ENCODE measurements at places on chromosomes 6 and 20.

- DNase-seq = no peak
Observed at GRCh38 chr20:9583151-9583550, 68.8 kb downstream of the LAMP5 start.

DNA sequence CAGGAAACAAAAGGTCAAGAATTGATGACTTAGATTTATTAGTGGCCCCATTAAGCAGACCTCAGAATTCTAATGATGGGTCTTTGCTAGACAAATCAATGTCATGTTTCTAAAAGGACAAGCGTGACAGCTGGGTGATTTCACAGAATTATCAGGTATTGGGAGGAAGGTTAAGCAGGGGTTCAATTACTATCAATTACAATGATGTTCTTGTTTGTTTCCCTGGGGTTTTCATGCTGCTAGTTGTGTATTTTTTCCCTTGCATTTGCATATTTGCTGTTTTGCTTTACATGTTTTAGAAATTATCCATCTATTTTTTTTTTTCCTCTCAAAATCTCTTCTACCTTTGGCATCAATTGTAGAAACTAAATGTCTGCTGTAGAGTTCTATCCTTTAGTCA is 27.9 kb downstream of the GNAS start:
- no peak for DNase-seq

DNA sequence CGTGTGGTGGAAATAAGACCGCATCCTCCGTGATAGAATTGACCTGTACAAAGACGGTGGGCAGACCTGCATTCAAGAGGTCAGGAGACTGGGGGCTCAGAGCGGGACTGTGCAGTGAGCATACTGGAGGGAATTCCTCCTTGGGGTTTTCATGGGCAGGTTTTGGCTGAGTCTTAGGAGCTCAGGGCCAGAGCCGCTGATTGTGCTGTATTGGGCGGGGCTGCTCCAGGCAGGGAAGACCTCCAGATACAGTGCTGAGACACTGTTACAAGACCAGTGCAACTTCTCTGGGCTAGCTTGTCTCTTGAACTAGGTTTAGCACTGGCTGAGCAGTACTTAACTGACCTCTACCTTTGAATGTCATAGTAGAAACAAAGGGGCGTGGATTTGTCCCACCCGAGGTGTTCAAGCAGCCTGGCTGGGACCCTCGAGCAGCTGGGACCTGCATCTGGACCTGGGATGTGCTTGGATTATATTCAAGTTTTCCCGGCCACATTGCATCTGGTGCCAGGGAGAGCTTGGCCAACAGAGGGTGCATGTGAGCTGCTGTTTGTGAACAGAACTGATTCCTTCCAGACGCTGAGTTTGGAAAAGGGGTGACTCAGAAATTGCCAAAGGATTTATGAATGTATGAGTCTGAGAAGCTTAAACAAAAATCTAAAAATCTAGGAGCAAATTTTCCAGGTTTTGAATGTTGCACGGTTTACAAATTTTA is 33.4 kb upstream of the SLC22A1 start:
- no peak for DNase-seq

DNA sequence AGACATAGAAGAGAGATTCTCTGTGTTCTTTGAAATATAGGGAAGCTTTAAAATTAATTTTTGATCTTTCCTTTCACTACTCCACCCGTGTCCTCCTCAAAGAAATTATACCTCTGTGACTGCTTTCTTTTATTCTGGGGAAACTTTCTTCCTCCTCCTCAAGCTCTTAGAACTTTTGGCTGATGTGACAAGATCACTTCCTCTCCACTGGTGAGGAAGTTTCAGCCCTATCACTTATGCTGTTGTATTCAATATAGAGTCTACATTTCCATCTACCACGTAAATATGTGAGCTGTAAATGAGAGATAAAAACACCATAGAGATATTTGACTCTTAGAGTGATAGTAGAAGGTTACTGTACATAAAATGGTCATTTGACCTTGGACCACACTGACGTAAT is 141.9 kb upstream of the SASH1 start:
- DNase-seq = no peak

DNA sequence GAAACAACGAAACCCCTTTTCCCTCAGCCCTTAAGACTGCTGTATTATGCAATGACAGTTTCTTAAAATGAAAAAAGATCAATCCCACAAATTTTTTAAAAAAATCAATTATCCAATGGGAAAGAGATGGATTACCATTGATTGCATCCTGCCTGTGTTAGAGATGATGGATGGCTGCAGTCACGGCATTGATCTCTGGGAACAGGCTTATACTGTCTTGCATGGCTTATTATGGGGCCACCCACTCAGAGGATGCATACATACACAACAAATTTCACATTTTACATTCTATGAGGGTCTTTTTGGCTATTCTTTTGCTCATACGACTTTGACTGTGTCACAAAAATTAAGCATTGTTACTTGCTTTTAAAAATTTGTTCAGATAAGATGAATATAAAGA is 724.3 kb downstream of the HDGFL1 start:
- DNase-seq = no peak

DNA sequence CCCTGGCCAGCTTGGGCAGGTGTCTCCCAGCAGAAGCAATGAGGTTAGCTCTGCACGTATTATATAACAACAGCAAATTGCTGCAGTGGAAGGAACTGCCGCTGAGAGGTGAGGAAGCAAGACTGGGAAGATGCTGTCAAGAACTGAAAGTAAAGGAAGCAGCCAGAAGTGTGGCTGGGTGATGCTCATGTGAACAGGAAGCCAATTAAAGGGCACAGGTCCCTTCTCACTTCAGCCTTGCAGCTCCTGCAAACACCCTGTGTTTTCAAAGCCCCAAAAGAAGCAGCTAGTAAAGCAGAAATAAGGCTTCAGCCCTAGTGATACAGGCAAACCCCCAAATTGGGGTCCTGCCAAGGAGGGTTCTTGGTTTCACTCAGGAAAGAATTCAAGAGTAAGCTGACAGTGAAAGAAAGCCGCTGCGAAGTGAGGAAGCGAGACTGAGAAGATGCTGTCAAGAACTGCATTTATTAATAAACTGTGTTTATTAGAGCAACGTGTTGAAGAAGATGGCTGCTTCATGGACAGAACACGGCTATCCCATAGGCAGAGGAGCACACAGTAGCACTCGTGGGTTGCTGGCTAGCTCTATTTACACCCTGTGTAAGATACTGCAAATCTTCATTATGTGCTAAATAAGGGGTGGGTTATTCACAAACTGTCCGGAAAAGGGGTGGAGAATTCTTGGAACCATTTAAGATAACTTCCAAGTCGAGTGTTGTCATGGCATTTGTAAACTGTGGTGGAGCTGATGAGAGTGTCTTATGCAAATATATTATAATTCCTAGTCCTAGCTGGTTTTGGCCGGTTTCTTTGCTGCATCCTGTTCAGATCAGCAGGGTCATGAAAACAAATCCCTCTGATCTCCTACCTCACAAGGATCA is 152.2 kb downstream of the LINC00237 start:
- DNase-seq = no peak

DNA sequence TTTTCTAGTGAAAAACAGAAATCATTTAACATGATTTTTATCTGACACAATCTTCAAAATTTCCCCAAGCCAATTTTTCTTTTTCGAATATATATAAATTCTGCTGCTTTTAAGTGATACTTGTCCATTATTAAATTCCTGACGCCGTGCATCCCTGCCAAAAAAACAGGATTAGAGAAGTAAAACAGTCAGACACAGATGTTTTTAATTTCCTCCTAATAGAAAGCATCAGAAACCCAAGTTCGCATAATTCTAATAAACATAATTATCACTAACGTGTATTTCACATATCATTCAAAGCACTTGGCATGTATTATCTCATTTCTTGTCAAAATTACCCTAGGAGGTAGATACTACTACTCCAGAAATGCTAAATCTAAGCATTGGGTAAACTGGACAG is 179.5 kb downstream of the ZFP64 start:
- DNase-seq = no peak

- DNase-seq = no peak
Observed at GRCh38 chr6:46377209-46377608, 114.0 kb downstream of the RCAN2 start.

DNA sequence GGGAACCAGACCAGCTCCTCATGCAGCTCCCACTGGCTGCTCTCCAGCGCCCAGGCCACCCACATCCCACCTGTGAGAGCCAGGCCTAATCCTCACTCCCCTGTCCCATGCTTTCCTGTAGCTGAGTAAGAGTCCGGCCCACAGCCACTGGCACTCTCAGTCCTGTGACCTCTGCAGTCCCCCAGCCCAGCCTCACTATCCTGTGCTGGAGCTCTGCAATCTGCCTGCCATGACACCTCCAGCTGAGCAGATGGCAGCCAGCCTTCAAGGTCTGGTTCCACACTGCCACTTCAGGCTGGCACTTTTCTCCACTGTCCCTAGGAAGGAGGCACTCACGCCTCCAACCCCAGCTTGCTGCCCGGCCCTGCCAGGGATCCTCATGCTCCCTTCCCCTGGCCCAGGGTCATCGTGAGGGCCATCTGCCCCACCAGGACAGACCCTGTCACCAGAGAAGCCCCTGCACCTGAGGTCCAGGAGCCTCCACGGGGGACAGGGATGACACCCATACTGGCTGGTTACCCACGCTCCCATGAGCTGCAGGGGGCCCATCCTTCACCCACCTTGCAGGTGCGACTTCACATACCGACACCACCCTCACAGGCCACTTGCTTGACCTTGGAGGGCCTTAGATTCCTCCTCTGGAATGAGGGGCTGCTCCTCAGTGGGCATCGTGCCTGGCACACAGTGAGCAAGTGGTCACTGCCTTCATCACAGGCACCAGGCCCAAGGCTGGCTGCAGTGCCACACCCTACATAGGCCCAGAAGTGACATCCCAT is 100.1 kb downstream of the ASXL1 start:
- no peak for DNase-seq

- DNase-seq = no peak
Observed at GRCh38 chr6:26232940-26233648, 131.9 kb upstream of the BTN3A2 start.

GRCh38 chr20:58010186-58010585 is 218.3 kb downstream of the ANKRD60 start:
- DNase-seq = no peak

DNA sequence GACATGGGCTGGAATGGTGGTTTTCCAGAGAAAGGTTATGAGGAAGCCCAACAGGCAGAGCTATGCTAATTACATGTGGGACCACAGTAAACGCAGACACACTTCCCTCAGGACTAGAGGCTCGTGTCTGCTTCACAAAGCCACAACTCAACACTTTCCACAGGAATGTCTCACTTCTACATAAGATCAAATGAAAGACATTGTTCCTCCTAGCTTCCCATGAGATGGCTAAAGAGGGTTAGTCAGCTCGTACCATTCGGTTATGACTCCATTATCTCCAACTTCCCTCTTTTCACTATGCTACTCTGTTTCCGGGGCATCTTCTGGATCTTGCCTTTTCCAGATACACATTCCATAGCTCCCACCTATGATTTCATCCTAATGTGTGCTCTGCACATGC is 29.1 kb upstream of the ZC3H12D start:
- DNase-seq = no peak

GRCh38 chr6:31979238-31979898 is 2.5 kb upstream of the C4A start:
- DNase-seq = no peak

DNA sequence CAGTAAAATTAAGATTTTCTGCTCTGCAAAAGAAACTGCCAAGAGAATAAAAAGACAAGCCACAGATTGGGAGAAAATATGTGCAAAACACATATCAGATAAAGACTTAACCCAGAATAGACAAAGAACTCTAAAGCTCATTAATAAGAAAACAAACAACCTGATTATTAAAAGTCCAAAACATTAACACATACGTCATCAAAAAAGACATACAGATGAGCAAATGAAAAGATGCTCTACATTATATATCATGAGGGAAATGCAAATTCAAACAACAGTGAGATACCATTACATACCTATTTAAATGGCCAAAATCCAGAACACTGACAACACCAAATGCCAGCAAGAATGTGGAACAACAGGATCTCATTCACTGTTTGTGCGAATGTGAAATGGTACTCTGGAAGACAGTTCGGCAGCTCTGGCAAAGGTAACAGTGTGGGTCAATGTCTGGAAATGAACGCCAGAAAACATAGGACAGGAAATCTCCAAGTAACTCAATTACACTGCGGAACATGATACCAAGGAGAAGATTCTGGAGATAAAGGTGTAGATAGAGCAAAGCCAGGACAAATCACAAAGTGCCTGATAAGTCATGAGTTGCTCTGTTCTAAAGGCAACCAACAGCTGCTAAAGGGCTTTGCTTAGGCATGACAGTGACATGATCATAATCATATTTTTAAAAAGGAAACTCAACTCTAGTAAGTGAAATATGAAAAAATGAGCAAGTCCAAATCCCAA is 96.8 kb downstream of the PDE10A start:
- DNase-seq = no peak

DNA sequence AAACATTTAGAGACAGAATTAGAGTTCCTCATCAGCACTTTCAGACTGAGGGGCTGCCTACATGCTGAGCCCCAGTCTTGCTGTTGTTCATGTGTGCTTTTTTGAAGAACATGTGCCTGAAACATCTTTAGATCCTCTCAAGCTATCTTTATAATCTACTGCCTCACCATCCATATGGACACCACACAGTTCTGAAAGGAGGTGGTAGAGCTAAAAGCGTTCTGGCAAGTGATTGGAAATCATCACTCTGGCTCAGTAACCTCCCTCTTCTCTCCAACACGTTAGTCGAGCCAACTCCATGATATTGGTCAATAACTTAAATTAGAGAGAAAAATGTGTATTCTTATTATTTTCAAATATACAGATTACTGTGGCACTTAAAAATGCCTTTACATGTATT is 40.6 kb downstream of the CLVS2 start:
- no peak for DNase-seq

- DNase-seq = no peak
Observed at GRCh38 chr6:107132330-107132954, 17.1 kb upstream of the BEND3 start.

All from activated gamma-delta T cell (primary cell).